ENCODE measurements at places on chromosomes 12 and 14. TPM values are rescaled to one million over a fixed set of nuclear protein-coding genes. Genes with fewer than 3 reads are reported as not detected.

The DIP2B gene
- 13.2 TPM for total RNA-seq

The VRK1 gene
- 6.5 TPM for total RNA-seq

The RIC8B gene
- 25.2 TPM for total RNA-seq

The GNS gene
- 97.2 TPM for total RNA-seq

The SMCO2 gene
- total RNA-seq, result not detected

- no peak overlapping the region for H3K4me3 ChIP-seq
- DNase-seq, result no peak
- no peaks in the 10 kb centered on the region for H3K4me1 ChIP-seq
- H3K27me3 ChIP-seq, result no peaks in the 10 kb centered on the region
- no peak overlapping the region for H3K27ac ChIP-seq
These were observed 857.8 kb downstream of the C12orf50 start for GRCh38 chr12:87171356-87171755.

DNA sequence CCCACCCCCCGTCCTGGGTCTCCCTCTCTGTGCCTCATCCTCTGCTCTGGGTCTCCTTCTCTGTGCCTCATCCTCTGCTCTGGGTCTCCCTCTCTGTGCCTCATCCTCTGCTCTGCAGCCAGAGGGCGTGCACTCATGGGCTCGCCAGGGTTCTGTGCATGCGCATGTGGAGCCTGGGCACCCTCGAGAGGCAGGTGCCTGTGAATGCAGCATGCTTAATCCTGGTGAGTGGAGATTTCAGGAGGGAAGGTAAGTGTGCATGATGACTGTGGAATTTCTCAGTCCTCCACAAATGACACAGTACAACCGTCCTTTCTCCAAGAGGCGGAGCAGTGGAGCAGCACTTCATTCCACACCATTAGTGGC is 65.2 kb downstream of the EP400 start:
- no peak for DNase-seq
- no peaks in the 10 kb centered on the region for H3K27me3 ChIP-seq
- no peaks in the 10 kb centered on the region for H3K4me1 ChIP-seq

DNA sequence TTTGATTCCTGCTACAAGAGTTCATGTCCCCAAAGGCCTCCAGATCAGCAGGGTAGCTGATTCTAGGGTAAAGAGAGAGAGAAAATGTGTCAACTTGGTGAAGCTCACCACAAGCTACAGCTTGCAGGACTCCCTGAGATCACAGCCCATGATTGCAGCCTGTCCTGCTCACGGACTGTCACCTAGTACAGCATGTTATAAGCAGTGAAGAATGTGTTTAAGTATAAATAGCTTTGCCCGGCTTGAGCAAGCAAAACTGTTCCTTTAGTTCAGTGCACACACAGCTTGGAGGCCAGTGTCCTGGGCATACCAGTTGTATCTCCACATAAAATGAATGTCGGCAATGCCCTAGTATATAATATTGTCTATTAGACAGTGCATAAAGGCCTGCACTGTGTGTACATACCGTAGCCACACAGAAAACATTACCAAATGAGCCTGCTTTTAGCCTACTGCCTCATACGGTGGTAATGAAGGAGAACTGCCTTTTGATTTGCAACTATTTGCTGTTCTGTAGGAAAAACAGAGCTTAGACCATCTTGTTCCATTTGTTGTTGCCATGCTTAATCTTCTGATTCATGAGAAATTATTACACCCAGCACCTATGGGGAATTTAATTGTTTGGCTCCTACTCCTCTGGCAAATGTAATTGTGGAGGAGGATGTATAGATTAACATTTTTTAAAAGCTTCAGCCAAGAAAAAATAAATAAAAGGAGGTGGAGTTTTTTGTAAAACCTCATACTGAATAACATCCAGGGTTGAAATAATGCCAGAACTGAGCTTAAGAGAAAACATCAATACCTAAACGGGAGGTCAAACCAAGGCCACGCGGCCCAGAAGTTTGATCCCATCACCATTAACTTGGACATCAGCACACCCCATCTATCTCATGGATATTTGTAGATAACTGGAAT is 108.1 kb upstream of the G2E3 start:
- peaks cover 5% of the 10 kb centered on the region for H3K4me1 ChIP-seq
- no peaks in the 10 kb centered on the region for H3K27me3 ChIP-seq
- no peaks in the 10 kb centered on the region for H3K36me3 ChIP-seq
- DNase-seq, result no peak
- no peak overlapping the region for H3K4me3 ChIP-seq

DNA sequence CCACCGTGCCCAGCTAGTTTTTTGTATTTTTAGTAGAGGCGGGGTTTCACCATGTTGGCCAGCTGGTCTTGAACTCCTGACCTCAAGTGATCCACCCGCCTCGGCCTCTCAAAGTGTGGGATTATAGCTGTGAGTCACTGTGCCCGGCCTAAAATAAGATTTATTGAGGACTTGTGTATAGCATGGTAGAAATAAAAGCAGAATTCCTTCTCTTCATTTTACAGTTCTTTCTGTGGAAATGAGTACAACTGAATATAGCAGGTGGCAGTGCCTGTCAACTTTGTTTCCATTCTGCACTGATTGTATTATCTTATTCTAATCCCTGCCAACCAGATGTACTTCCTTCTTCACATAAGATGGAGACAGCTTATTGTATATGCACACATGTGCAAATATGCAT is 41.0 kb downstream of the DIP2B start:
- H3K4me3 ChIP-seq, result no peak overlapping the region
- no peak for DNase-seq
- H3K4me1 ChIP-seq, result peaks cover 35% of the 10 kb centered on the region
- H3K36me3 ChIP-seq, result no peaks in the 10 kb centered on the region
- H3K27ac ChIP-seq, result no peak overlapping the region

DNA sequence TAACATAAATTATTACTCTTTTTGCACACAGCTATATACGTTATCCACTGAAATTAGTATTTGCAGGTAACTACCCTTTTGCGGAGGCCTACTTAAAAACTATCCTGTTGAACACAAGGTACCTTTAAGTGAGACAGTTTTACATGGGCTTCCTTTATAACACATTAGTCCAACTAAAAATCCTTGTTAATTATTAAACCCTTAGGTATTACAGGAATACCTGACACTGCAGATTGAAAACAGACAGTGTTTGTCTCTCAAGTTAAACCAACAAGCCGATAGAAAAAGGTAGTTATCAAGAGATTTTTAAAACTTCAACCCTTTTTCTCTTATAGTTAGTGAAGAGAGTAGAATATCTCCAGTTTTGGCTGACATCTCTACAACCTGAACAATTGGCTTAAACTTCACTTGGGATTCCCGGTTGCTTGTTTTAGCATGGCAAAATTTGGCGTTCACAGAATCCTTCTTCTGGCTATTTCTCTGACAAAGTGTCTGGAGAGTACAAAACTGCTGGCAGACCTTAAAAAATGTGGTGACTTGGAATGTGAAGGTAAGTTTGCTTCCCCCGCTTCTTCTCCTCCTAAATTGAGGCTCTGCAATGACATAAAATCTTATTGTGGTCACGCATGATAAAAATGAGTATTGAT is at the start of gene MIA2:
MIA2 (plus strand) TSS at position 236 of the 647 bp plus-strand sequence; CDS start at position 436, 200 bp downstream.
- no peaks in the 10 kb centered on the region for H3K27me3 ChIP-seq
- no peak for DNase-seq
- H3K4me3 ChIP-seq, result no peak within 1 kb of the TSS
- no peaks in the 10 kb centered on the region for H3K36me3 ChIP-seq
- no peaks in the 10 kb centered on the region for H3K4me1 ChIP-seq

DNA sequence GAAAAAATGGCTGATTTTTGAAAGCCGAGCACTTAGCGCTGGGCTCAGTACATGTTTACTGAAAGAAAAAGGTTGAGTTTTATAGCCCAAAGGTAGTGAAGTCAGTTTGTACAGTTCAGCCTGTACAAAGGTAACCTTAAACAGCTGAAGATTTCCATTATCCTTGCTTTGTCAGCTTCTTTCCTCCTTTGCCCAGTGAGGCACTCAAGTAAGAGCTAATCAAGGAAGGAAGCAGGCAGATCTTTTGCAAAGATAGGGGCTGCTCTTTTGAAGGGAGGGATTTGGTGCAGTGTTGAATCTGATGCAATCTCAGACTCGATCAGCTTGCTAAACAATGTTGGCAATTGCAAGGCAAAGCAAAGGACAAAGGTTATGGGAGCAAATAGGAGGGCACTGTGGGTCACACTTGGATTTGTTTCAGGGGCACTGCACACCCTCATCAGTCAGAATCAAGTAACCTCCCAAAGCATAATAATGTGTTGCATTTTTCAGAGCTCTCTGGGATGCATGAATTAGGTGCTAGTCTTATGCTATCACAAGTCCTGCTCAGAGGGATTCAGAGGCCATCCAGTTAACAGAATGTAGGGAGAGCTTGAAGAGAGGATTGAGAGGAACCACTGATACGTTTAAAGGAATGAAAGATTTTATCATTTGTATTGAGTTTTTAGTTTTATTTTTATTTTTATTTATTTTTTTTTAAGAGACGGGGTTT is 44.4 kb downstream of the ANO6 start:
- H3K27ac ChIP-seq, result peak overlapping the region; percentile 42
- no peaks in the 10 kb centered on the region for H3K27me3 ChIP-seq
- no peak for DNase-seq
- H3K36me3 ChIP-seq, result no peaks in the 10 kb centered on the region

GRCh38 chr14:74508292-74508731 is 14.7 kb downstream of the ISCA2 start:
- peaks cover 5% of the 10 kb centered on the region for H3K4me1 ChIP-seq
- no peak overlapping the region for H3K4me3 ChIP-seq

GRCh38 chr12:67442896-67443295 is 173.7 kb downstream of the CAND1 start:
- H3K4me3 ChIP-seq, result no peak overlapping the region
- no peak overlapping the region for H3K27ac ChIP-seq
- H3K36me3 ChIP-seq, result no peaks in the 10 kb centered on the region
- no peak for DNase-seq

DNA sequence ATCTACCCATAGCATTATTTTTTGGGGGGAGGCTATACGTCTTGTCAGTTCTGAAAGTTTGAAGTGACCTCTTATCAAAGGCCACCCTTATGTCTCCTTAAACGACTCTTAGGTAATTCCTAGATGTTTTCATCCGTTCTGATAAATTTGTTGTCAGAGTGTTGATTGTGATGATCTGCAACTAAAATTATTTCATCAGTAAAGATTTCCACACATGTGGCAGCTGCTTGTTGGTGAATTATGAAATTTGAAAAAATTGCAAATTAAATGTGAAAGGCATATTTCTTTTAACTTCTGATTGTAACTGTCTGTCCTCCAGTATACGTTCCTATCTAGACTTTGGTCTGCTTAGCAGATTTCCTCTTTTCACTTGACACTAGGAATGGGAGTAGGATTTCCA is 1.4 kb downstream of the ADIPOR2 start:
- H3K4me3 ChIP-seq, result peak overlapping the region; percentile 78
- no peaks in the 10 kb centered on the region for H3K27me3 ChIP-seq
- H3K36me3 ChIP-seq, result no peaks in the 10 kb centered on the region
- H3K4me1 ChIP-seq, result peaks cover 59% of the 10 kb centered on the region
- H3K27ac ChIP-seq, result peak overlapping the region; percentile 91
- no peak for DNase-seq

DNA sequence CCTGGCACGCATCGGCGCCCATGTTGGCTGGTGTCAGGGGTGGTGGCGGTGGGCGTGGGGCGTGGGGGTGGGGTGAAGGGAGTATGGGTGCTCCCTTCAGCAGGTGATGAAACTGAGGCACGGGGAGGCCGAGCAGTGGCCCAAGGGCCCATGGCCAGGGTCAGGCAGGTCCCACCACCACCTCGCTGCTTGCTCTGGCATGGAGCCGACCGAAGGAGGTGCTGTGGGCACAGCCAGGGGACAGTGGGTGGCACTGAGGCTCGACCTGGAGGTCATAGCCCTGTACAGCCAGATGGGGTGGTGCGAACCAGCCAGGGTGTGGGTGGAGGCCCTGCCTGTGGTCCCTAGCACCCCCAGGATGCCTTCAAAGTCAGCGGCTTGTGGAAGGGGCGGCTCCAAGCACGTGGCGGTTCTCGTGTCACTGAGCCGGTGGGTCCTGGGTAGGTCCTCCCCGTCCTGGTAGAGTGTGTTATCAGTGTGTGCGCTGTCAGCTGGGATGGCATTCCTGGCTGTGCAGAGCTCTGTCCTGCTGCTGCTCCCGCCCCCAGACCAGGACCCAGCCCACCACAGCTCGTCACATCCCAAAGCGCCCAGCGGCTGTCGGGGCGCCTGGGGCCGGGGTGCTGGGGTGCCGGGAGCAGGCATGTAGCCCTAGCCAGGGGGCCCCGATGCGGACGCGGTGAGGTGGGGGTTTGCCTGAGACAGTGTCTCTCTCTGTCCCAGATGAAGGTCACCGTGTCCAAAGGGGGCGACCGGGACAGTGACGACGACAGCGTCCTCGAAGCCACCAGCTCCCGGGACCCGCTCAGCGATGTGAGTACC is 35.3 kb downstream of the FBRSL1 start:
- no peak for DNase-seq
- no peaks in the 10 kb centered on the region for H3K27me3 ChIP-seq
- H3K27ac ChIP-seq, result no peak overlapping the region
- H3K4me3 ChIP-seq, result no peak overlapping the region
- H3K36me3 ChIP-seq, result peaks cover 5% of the 10 kb centered on the region
- H3K4me1 ChIP-seq, result peaks cover 45% of the 10 kb centered on the region

Data from left ventricle myocardium inferior (tissue), 1 donor.